Activated CD8-positive, alpha-beta T cell treated with anti-CD3 and anti-CD28 coated beads for 36 hours (primary cell): ENCODE measurements at places on chromosomes 1 and 21. TPM values are rescaled to one million over a fixed set of nuclear protein-coding genes. Genes with fewer than 3 reads are reported as not detected.

- no peak for DNase-seq
- H3K27ac ChIP-seq: peak overlapping the region; percentile 38
- no peak overlapping the region for H3K4me3 ChIP-seq
- peaks cover 26% of the 10 kb centered on the region for H3K36me3 ChIP-seq
Observed at GRCh38 chr1:28758420-28758819, 21.7 kb downstream of the YTHDF2 start.

ANGPTL3 gene
- not detected for total RNA-seq

DNA sequence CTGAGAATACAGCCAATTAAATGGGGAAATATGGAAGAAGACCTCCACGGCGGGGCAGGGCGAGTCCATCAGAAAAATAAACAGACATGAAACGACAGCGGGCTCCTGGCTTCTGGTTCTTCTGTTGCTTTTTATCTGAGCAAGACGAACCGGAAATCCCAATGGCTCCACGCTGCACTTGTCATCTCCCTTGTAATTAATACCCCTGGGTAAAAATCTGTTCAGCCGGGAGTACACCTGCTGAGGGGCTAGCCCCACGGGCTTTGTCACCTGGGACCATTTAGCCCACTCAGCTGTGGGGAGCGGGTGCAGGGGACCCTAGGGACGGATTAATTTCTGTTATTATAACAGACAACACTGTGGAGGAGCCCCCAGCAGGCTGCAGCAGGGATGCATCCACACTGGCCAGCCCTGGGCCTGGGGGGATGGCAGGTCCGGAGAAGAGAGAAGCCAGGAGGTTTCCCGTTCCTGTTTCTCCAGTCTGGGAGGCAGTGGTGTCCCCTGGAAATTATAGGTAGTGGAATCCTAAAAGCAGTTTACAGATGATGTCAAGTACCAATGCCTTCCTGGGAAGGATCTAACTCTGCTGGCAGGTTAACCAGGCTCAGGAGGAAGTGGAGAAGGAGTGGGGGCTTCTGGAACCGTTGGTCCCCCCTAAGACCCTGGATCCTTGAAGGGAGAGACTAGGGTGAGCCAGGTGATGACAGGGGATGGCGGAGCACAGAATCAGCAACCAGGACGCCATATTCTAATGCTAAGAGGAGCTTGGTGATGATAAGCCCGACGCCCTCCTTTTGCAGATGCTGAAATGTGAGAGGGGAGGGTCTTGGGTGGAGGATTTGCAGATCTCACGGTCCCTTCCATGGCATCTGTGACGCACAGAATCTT is 566.1 kb downstream of the PTPRU start:
- H3K4me3 ChIP-seq: no peak overlapping the region
- no peak overlapping the region for H3K27ac ChIP-seq
- no peaks in the 10 kb centered on the region for H3K4me1 ChIP-seq
- no peaks in the 10 kb centered on the region for H3K36me3 ChIP-seq

DNA sequence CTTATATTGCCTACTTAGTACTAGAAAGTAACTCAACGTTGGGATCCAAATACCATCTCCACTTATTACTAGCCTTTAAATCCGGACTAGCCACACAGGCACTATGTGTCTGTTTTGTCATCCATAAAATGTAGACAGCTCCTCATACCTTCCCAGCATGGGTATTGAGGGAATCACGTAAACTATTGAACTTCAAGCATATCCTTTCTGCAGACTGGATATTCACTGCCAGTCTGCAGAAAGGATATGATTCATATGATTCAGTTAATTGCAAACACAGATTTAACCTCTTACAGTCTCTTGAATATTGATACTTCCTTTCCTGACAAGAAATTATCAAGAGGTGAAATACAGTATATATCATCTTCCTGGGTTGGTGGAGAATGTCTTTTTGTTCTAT is 186.0 kb downstream of the LEPR start:
- no peaks in the 10 kb centered on the region for H3K36me3 ChIP-seq
- no peaks in the 10 kb centered on the region for H3K4me1 ChIP-seq
- no peak overlapping the region for H3K27ac ChIP-seq
- no peak overlapping the region for H3K4me3 ChIP-seq
- no peaks in the 10 kb centered on the region for H3K27me3 ChIP-seq

GBP7 gene
- total RNA-seq: 0.20 TPM

DNA sequence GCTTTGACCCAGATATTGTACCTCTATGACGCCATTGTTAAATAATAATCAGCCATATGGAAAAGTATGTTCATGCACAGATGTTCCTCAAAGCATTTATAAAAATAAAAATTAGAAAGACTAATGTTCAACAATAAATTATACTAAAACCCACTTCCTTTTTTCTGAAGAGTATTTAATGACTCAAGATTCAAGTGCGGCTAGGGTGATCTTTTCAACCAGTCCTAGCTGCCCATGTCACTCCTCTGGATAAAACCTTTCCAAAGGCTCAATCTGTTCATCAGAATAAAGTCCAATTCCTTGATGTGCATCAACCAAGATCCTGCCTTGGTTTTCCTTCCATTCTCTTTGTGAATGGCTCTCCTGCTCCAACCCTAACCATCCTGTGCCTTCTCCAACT is 292.0 kb downstream of the VAV3 start:
- H3K4me1 ChIP-seq: no peaks in the 10 kb centered on the region
- no peak overlapping the region for H3K27ac ChIP-seq
- no peak overlapping the region for H3K4me3 ChIP-seq
- DNase-seq: no peak

- no peak for DNase-seq
- H3K4me1 ChIP-seq: peaks cover 35% of the 10 kb centered on the region
Observed at GRCh38 chr21:43719748-43720538, 1.0 kb downstream of the PDXK start.

DNA sequence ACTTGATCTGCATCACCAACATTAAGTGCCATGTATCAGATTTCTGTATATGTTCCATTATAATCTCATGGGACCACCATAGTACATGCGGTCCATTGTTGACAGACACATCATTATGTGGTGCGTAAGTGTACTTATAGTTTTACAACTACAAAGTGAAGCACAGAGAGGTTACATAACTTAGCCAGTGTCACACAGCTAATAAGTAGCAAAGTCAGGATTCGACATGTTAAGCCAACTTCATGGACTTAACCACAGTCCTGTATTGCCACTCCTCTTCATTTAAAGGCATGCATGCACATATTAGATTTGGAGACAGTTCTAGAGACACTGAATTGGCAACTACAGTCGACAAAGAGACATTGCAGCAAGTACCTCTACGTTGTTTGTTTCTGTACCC is 120.5 kb downstream of the ATF6 start:
- no peak for DNase-seq
- H3K4me1 ChIP-seq: no peaks in the 10 kb centered on the region
- H3K4me3 ChIP-seq: no peak overlapping the region
- H3K27ac ChIP-seq: no peak overlapping the region

TINAGL1 gene
- not detected for total RNA-seq

DNA sequence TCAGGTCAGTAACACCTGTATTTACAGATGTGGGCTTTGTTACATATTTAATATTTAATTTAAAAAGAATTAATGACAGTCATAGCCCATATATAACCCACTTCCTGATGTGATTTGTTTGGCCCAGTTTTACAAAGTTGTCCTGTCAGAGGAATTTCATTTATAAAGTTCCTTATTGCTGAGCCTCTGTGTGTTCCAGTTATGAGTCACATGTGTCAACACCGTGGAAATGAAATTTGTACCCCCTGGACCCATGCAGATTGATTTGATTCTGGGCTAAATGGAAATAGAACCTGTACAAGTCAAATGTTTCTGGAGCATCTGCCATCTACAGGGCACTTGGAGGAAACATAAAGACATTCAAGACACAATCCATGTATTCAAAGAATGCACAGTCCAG is 149.2 kb downstream of the CACNA1E start:
- H3K4me1 ChIP-seq: no peaks in the 10 kb centered on the region
- DNase-seq: no peak
- H3K4me3 ChIP-seq: no peak overlapping the region
- no peaks in the 10 kb centered on the region for H3K36me3 ChIP-seq
- no peak overlapping the region for H3K27ac ChIP-seq

GRCh38 chr1:213075725-213076124 is 24.7 kb downstream of the RPS6KC1 start:
- no peak overlapping the region for H3K27ac ChIP-seq
- H3K4me3 ChIP-seq: no peak overlapping the region
- no peaks in the 10 kb centered on the region for H3K27me3 ChIP-seq
- H3K4me1 ChIP-seq: peaks cover 7% of the 10 kb centered on the region
- DNase-seq: no peak
- peaks cover 7% of the 10 kb centered on the region for H3K36me3 ChIP-seq

TFF1 gene
- 1.1 TPM for total RNA-seq

DNA sequence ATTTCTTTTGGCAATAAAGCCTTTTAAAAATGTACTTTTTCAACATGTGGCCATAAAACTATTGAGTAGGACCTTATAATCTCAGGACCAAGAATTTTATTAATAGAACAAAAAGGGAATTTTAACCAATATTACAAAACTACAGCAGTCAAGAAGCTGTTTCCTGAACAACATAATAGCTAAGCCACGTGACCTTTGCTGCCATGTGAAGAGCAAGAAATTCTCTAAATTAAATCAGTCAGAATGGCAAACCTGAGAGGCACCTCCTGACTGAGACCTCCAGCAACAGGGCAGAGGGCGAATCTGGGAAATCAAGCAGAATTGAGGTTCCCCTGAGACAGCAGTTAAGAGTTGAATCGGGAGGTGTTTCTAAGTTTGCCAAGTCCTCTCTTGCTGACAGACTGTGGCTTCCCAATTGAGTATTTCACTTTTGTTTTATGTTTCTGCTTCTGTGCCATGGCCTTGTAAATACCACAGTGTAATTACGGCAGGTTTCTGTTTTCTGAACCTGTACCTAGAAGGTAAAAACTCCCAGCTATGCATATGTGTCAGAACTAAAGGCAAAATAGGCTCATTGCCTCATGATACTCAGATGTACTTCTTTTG is 358.4 kb downstream of the NTNG1 start:
- H3K27ac ChIP-seq: no peak overlapping the region
- no peak overlapping the region for H3K4me3 ChIP-seq
- no peaks in the 10 kb centered on the region for H3K27me3 ChIP-seq
- no peaks in the 10 kb centered on the region for H3K36me3 ChIP-seq

BEND5 gene
- 62.6 TPM for total RNA-seq

DNA sequence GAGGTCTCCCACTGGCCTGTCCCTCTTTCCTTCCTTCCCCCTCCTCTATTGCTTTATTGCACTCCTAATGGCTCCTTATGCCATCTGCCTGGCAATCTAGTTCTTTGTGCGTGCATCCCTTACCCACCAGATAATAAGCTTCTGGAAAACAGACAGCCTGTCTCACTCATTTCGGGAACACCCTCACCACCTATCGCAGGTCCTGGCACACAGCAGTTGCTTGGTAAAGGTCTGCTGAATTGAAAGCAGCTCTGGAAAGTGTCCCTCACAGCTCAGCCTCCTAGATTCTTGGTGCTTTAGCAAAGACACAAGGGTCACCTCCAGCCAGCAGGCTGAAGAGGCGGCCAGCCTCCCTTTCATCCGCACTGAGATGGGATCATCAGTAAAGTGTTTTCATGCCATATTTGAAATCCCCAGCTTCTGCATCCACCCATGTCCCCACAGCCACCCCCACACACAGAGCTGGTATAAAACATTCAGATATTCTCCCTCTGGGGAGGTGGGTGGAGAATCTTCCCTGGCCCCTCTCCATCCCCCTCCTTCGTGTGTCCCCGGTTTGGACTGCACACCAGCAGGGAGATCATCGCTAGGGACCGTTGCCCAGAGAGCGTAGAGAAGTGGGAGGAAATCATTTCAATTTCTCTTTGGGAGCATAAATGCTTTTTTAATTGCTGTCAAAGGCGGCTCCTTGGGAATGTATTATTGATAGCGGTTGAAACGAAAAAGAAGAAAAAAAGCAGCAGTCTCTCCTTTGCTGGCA is 29.1 kb upstream of the ATP2B4 start:
- no peaks in the 10 kb centered on the region for H3K27me3 ChIP-seq
- H3K27ac ChIP-seq: no peak overlapping the region
- no peaks in the 10 kb centered on the region for H3K36me3 ChIP-seq
- no peak for DNase-seq
- H3K4me1 ChIP-seq: peaks cover 12% of the 10 kb centered on the region
- H3K4me3 ChIP-seq: no peak overlapping the region

CELA2A gene
- total RNA-seq: not detected

SOD1 gene
- 286 TPM for total RNA-seq

NEGR1 gene
- total RNA-seq: not detected

TDRKH gene
- 9.7 TPM for total RNA-seq

TNFSF4 gene
- total RNA-seq: 1.6 TPM

FCGR1A gene
- not detected for total RNA-seq

DNA sequence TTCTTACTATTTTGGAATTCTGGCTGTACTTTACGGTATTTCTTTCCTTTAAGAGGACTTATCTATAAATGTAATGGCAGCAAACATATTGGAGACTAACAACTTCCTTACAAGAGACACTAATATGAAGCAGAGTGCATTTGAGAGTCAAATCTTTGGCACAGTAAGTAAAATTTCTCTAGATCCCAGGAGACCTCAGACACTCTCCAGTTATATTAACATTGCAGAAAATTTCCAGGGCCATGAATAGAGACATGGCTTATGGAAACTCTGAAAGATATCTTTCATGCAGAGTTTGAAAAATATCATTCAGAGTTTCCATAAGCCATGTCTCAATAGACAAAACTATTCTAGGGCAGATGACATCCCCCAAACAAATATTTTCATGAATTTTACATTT is 51.2 kb downstream of the IL23R start:
- no peaks in the 10 kb centered on the region for H3K36me3 ChIP-seq
- DNase-seq: no peak
- H3K27ac ChIP-seq: peak overlapping the region; percentile 28
- H3K4me3 ChIP-seq: no peak overlapping the region
- peaks cover under 1% of the 10 kb centered on the region for H3K27me3 ChIP-seq
- H3K4me1 ChIP-seq: peaks cover 29% of the 10 kb centered on the region

C1QB gene
- total RNA-seq: not detected
